ENCODE measurements at places on chromosomes 3 and 15.

GRCh38 chr3:154716170-154716569 lies 286.2 kb upstream of the GPR149 start:
- DNase-seq = no peak

DNA sequence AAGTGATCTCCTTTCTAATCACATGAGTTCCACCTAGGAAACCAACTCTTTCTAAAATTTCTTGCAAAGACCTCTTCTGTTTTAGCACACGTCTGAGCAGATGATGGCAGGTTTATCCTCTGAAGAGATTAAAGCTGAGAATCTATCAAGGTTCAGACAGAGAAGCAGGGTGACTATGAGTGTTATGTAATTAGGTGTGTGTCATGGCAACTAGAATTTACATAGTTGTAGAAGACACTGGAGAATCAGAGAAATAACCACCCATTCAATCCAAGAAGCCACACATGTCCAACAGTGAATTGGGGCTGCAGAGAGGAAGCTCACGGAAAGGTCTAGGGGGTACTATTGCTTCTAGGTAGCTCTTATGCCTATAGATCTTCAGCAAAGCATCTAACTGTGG lies 600.5 kb downstream of the PYDC2 start:
- no peak for DNase-seq

GRCh38 chr3:157738441-157738840 lies 235.2 kb upstream of the VEPH1 start:
- no peak for DNase-seq

DNA sequence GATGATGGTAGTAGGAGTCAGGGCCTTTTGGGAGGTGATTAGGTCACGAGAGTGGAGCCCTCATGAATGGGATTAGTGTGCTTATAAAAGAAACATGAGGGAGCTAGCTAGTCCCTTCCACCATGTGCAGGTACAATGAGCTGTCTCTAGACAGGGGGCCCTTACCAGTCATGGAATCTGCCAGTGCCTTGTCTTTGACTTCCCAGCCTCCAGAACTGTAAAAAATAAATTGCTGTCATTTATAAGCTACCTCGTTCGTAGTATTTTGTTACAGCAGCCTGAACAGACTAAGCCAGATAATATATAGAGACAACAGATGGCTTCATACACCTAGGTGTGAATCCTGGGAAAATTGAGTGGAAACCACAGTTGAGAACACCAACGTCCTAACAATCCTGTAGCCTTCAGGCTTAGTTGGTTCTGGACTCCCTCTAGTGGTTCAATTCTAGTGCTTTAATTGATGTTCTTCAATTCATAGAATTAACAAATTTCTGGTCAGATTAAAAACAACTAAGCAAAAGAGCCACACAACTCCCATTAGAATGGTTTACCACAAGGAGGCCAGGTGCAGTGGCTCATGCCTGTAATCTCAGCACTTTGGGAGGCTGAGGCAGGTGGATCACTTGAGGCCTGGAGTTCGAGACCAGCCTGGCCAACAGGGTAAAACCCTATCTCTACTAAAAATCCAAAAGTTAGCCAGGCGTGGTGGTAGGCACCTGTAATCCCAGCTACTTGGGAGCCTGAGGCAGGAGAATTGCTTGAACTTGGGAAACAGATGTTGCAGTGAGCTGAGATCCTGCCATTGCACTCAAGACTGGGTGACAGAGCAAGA lies 21.3 kb upstream of the GATM start:
- DNase-seq = no peak

DNA sequence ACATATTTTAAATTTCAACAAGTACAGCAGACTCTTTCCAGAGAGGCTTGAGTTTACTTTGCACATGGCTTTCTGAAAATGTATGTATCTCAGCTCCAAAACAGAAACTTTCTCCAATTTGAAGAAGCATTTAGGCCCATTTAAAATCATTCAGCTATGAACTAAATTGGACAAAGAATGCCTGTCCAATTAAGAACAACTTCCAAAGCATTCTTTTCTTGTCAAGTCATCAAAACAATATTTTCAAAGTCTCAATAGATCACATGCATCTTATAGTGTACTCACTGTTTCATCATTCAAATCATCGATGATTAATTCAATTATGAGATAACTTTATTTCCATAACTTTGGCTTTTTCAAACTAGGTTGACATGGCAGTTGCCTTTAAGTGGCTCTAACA lies 95.2 kb downstream of the KBTBD8 start:
- no peak for DNase-seq

GRCh38 chr3:184248454-184249411 lies at the start of gene ALG3:
Gene ALG3 (minus strand): TSS chr3:184248962. CDS start chr3:184248940, 22 bp downstream.
- DNase-seq = no peak

GRCh38 chr3:171307046-171307585 lies 153.1 kb downstream of the TNIK start:
- no peak for DNase-seq

GRCh38 chr3:24428481-24428880 lies 66.2 kb downstream of the THRB start:
- DNase-seq = no peak

DNA sequence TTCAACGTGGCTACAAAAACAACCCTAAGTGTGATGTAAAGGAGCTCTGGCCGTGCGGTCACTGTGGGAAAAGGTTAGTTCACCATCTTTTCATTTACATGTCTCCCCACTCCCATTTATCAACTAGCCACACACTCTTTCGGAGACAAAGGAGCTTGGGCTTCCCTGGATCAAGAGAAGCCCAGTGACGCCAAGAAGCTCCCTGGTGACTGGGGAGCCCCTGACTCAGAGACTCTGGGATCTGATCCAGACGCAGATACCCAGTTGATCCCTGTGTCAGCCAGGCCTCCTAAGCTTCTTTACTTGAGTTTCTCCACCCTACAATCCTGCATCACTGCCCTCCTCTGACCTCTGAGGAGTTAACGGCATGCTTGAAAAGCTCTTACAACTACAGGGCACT lies 43.9 kb downstream of the HEG1 start:
- DNase-seq = no peak

DNA sequence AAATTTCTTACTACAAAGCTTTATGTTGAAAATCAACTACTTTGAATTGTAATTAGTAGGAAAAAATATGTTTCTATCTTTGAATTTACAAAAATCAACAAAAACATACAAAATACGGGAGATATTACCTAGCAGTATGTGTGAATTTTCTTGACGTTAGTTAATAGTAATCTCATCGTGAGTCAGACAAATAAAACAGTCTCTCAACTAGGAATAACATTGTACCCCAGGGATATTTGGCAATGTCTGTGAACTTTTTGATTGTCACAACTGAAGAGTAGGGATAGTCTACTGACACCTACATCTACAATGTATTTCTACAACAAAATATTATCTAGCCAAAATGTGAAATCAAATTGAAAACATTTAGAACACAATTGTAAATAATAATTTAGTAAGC lies 250.3 kb downstream of the POLQ start:
- DNase-seq = no peak

DNA sequence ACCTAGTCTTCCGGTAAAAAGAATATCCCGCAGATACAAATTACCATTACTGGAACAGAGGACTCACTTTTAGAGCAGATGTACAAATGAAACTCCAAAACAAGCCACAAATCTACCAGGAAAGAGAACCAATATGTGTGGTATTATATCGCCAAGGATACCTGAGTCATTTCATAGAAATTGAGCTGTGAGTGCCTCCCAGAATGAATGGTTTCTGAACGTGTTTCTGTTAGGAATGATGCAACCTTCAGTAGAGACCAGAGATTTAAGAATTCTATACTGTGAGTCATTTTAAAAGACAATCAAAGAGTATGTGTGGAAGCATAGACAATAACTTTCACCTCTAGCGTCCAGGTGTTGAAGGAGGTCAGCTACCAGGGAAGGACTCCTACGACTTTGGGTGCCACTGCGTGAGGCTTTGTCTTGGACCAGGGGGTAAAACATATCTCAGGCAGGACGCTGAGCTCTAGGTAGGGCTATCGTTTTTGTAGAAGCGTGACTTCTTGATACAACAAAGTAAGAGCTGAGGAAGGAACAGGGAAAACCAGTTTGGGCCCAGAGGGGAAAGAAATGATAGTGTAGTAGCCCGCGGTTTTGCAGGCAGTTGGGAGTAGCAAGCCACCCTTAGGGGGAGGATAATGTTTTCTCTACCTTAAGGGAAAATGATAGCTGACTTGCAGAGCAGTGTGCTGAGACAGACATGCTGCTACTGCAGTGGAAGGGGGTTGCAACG lies 210.4 kb downstream of the TP63 start:
- no peak for DNase-seq

GRCh38 chr3:69020424-69020823 lies 6.9 kb upstream of the EOGT start:
- DNase-seq = no peak

- no peak for DNase-seq
Observed at GRCh38 chr3:54443561-54444161, 321.3 kb downstream of the CACNA2D3 start.

DNA sequence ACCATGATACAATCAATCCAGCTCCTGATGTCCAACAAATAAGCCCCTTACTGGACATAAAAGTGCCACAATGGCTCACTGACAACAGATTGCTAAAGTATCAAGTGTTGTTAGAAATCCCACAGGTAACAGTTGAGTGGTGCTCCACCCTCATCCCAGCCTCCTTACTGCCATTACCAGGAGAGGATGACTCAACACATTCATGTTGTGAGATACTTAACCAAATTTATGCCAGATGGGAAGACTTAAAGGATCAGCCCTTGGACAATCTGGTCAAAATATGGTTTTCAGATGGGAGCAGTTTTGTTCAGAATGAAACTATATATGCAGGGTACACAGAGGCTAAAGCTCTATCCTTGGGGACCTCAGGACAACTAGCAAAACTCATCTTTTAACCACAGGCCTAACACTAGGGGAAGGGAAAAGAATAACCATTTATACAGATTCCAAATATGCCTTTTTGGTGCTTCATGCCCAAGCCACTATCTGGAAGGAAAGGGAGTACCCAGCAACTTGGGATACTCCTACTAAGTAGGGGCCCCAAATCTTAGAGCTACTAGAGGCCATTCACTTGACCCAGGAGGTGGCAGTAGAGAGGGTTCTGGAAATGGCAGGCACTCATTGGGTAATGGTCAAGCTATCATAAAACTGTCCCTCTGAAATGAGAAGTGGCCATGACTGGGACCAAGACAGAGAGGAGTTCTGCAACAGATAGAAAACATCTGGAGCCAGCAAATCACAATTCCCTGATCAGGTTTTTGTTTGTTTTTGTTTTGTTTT lies 6.9 kb upstream of the ZNF662 start:
- DNase-seq = no peak

DNA sequence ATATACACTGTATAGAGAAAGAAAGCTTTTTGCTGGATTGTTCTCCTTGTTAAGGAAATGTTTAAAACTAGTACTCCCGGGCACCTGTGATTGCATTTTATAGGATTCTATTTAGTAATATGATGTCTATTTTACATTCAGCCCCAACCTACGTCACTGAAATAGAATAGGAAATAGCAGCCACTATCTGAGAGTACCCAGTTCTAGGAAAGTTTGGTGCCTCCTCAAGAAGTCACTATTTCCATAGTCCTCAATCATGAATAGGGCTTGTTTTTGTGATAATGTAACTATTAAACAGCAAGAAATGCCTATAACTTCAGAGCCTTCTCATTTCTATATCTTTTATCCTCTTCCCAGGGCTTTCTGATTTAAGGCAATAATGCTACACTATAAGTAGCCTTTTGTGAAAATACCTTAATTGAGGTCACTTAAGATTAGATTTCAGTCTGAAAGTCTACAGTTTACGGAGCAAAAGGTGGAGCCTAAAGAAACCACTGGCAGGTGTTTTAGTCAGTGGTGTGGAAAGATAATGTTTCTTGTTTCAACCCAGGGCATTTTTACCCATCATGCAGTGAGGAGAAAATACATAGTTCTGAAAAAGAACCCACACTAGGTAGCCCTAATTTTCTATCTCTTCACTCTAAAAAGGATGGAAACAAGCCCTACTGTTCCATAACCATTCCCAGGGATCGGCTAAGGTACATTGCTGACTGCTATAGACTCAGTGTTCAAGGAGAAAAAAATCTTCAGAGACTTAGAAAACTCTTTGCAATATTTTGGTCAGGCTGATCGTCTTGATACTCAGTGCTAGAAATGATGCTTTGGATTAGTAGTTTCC lies 38.7 kb downstream of the TIGIT start:
- DNase-seq = no peak

GRCh38 chr3:184360929-184361531 lies 375 bp downstream of the CLCN2 start:
- no peak for DNase-seq

- no peak for DNase-seq
Observed at GRCh38 chr3:59854061-59854709, 804.4 kb upstream of the CFAP20DC start.

DNA sequence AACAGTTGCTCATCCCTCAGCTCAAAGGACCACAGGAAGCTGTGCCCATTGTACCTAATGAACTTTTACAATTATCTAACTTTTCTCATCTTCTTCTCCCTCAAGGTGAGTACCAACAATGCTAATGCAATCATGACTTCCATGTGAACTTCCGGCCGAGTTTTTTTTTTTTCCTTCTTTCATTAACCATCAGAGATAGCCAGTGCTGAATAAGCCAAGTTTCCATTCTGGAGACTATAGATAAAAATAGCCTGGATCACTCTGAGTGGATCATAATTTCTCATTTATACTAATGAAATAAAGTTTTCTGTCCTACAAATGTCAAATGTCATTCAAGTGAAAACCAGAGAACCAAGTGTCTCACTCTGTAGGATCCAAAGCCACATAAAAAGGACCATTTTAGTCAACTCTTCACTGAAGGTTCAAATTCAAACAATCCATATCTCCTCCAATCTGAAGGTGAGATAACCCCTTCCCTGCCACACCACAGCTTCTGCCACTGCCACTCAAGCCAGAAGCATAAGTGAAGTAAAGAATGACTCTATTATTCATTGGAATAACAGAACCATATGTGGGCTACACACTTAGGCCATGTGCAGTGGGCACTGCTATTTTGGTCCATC lies 5.5 kb downstream of the SUMF1 start:
- DNase-seq = no peak

DNA sequence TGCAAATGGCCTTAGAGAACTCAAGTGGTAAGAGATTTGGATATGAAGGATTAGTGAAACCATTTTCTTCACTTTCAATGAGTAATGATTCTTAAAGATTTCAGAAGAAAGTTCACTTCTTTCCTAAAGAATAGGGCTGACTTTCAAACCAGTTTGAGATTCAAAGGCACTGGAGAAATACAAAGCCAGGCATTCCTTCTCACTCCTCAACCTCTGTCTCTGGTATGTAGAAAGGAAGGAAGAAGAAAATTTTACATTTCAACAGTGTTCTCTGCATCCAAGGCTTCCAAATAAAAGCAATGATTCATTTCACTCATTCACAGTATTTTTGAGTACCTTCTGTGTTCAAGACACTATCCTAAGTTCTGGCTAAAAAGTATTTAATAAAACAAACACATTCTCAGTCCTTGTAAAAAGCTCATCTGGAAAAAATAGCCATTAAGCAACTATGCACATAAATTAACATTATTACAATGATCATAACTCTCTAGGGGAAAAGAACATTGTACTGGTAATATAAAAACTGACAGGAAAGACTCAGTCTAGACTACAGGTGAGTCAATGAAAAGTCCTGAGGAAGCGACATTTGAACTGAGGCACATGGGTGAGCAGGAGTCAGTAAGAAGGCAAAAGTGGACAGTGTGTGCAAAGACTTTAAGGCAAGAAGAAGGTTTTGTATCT lies 79.5 kb downstream of the IMPG2 start:
- DNase-seq = no peak
